T-helper 17 cell (primary cell): ENCODE measurements at places on chromosomes 7 and 10. TPM values are rescaled to one million over a fixed set of nuclear protein-coding genes. Genes with fewer than 3 reads are reported as not detected.
A peak's percentile ranks its signal among the peaks of the same experiment; 100 is the strongest.

The UPK3B gene
- 4.4 TPM for total RNA-seq

- no peaks in the 10 kb centered on the region for H3K27me3 ChIP-seq
- H3K36me3 ChIP-seq = no peaks in the 10 kb centered on the region
- no peak overlapping the region for H3K27ac ChIP-seq
These were observed 479.8 kb downstream of the PTPRN2 start for GRCh38 chr7:158107806-158108205.

- no peak overlapping the region for H3K4me3 ChIP-seq
- no peak overlapping the region for H3K27ac ChIP-seq
- no peaks in the 10 kb centered on the region for H3K4me1 ChIP-seq
- DNase-seq = no peak
- no peaks in the 10 kb centered on the region for H3K36me3 ChIP-seq
These were observed 41.7 kb downstream of the NPY start for GRCh38 chr7:24325708-24326107.

The CTNNA3 gene
- not detected for total RNA-seq

DNA sequence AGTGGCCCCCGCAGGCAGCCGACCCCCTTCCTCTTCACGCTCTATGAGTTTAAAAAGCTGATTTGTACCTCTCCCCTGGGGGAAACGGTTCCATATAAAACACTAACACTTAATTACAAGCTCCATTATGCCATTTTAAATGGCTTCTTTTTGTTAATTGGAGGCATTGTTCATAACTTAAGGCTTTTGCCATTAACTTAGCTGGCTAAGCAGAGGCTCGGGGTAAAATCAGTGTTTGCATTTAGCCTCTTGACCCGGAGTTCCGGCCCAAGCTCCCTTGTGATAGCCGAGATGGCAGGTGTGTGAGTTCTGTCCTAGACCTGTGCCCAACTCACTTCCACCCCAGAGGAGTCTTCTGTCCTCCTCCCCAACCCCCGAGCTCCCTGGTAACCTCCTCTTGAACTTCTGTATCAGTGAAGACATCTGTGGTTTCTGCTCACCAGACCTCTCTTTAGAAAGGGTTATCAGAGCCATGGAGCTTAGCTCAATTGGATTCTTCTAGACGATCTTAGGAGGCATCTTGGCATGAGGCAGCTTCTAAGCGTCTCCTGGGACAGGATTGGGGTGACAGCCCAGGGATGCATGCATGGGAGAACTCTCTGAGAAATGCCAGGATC is 34.2 kb upstream of the SH2B2 start:
- peaks cover 3% of the 10 kb centered on the region for H3K36me3 ChIP-seq
- H3K4me1 ChIP-seq = peaks cover 4% of the 10 kb centered on the region
- no peak overlapping the region for H3K27ac ChIP-seq

- H3K27me3 ChIP-seq = peaks cover 13% of the 10 kb centered on the region
- H3K36me3 ChIP-seq = no peaks in the 10 kb centered on the region
- no peak for DNase-seq
- H3K27ac ChIP-seq = no peak overlapping the region
- no peak overlapping the region for H3K4me3 ChIP-seq
These were observed 13.1 kb upstream of the FAM20C start for GRCh38 chr7:179209-179681.

- H3K27ac ChIP-seq = no peak overlapping the region
- H3K4me1 ChIP-seq = peaks cover 2% of the 10 kb centered on the region
- H3K36me3 ChIP-seq = peaks cover 5% of the 10 kb centered on the region
These were observed 43.9 kb upstream of the EEPD1 start for GRCh38 chr7:36109013-36109627.

DNA sequence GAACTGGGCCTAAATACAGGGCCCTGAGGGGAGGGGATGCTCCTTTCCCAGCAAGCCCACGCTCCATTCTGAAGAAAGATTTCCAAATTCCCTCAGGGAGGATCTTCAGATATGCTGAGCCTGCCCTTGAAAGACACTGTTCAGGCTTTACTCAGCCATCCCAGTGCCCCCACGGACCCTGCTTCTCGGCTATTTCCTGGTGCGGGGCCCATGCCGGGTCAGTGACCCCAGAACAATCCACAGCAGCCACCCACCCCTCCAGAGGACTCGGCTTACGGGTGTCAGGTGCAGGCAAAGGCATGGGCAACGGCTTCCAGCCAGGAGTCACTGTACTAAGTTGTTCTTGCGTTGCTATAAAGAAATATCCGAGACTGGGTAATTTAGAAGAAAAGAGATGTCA is 137.1 kb downstream of the OAT start:
- H3K4me3 ChIP-seq = no peak overlapping the region
- no peaks in the 10 kb centered on the region for H3K36me3 ChIP-seq
- no peak overlapping the region for H3K27ac ChIP-seq
- H3K27me3 ChIP-seq = peaks cover 26% of the 10 kb centered on the region

DNA sequence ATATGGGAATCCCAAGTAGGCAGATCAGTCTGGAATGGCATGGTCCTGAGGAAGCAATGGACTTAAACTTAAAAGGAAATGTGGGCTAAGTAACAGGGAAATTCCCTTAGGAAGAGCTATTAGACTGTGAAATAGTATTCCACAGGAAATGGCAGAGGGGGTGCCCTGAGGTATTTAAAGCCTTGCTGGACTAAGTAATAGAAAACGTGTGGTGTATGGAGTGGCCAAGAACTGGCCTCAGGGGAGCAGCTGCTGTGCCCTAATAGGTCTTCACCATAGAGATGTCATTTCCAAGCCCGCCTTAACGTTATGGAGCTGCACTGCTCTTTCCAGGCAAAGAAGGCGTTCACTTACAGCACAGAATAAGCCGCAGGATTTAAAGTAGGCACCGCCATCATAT is 365.2 kb upstream of the ZMIZ1 start:
- H3K27ac ChIP-seq = no peak overlapping the region
- no peak for DNase-seq
- H3K27me3 ChIP-seq = peaks cover 39% of the 10 kb centered on the region
- H3K36me3 ChIP-seq = no peaks in the 10 kb centered on the region
- no peaks in the 10 kb centered on the region for H3K4me1 ChIP-seq

GRCh38 chr7:151895631-151896031 is 18.7 kb upstream of the PRKAG2 start:
- DNase-seq = no peak
- no peak overlapping the region for H3K4me3 ChIP-seq
- peaks cover 3% of the 10 kb centered on the region for H3K4me1 ChIP-seq
- H3K36me3 ChIP-seq = peaks cover 4% of the 10 kb centered on the region
- H3K27me3 ChIP-seq = peaks cover 68% of the 10 kb centered on the region
- no peak overlapping the region for H3K27ac ChIP-seq

The TMEM213 gene
- total RNA-seq = not detected

DNA sequence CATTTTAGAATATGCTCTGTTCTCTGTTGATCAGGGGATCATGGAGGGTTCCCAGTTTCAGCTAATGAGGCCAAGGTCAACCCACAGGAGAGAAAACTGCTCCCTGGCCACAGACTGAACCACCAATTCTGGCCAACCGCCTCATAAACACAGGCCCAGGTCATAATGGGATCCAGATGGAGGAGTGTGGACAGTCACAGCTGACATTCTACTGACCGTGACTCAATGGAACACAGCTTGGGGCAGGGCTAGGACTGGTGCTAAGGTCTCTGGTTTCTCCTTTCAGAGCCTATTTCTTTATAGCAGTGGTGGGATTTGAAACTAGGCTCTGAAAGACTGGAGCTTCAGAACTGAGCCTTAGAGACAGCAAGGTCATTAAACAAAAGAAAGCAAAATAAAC is 68.3 kb downstream of the HIPK2 start:
- peaks cover 4% of the 10 kb centered on the region for H3K36me3 ChIP-seq
- H3K27me3 ChIP-seq = no peaks in the 10 kb centered on the region
- peak overlapping the region; percentile 48 for H3K27ac ChIP-seq
- no peak for DNase-seq
- H3K4me1 ChIP-seq = peaks cover 15% of the 10 kb centered on the region

The FZD8 gene
- 1.5 TPM for total RNA-seq

GRCh38 chr7:1919539-1920265 is 249.6 kb downstream of the ELFN1 start:
- no peak for DNase-seq
- H3K4me3 ChIP-seq = peak overlapping the region; percentile 93
- peaks cover 2% of the 10 kb centered on the region for H3K36me3 ChIP-seq
- H3K4me1 ChIP-seq = peaks cover 34% of the 10 kb centered on the region

DNA sequence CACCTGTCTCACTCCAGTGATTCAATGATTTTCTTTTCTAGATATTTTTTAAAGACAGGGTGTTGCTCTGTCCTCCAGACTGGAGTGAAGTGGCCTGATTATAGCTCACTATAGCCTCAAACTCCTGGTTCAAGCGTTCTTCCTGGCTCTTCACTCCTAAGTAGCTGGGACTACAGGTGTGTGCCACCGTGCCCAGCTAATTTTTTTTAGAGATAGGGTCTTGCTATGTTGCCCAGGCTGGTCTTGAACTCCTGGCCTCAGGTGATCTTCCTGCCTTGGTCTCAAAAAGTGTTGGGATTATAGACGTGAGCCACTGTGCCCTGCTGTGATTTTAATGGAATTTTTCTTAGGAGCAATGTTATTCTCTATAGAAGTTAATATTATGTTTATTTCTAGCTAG is 14.1 kb downstream of the NUP205 start:
- no peak for DNase-seq
- no peak overlapping the region for H3K4me3 ChIP-seq
- H3K4me1 ChIP-seq = peaks cover 14% of the 10 kb centered on the region
- H3K27me3 ChIP-seq = no peaks in the 10 kb centered on the region
- H3K27ac ChIP-seq = no peak overlapping the region

- no peaks in the 10 kb centered on the region for H3K27me3 ChIP-seq
- peaks cover 5% of the 10 kb centered on the region for H3K4me1 ChIP-seq
- no peak for DNase-seq
- H3K27ac ChIP-seq = peak overlapping the region; percentile 51
These were observed 207.7 kb downstream of the ZEB1 start for GRCh38 chr10:31526681-31527080.

The STEAP2 gene
- total RNA-seq = not detected

GRCh38 chr10:110504111-110504735 is 6.5 kb downstream of the DUSP5 start:
- peak overlapping the region; percentile 97 for H3K27ac ChIP-seq
- DNase-seq = peak; percentile 36
- peak overlapping the region; percentile 99 for H3K4me3 ChIP-seq
- peaks cover 74% of the 10 kb centered on the region for H3K4me1 ChIP-seq

The CACNA2D1 gene
- total RNA-seq = not detected

The CTAGE8 gene
- total RNA-seq = 1.6 TPM

DNA sequence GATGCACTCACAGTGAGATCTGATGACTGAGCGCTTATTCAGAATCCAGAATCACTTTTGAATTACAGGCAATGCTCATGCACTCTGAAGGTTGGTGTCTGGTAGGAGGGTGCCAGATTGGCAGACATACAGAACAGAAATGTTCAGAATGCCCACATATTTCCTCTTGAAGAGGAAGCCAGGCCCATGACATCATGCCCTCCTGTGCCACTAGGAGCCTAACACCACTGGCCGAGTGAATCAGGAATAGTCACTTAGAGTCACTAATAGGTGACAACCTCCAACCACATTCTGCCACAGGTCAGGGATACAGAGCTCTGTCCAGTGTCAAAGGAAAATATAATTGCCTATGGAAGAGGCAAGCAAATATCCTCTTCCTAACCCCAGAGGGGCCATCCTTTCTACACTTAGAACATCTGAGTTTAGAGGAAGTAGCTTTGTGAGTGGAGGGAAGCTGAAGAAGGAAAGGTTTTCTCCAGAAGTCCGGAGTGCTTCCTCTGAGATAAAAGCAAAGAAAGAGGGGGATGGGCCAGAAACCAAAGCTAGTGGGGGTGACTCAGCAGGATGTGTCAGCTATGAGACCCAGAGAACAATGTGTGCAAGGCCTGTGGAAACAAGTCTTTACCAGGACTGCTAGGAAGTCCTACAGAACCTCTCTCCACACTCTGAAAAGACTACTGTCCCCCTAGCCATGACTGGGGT is 838.8 kb downstream of the GRID1 start:
- no peak overlapping the region for H3K4me3 ChIP-seq
- H3K27me3 ChIP-seq = peaks cover 24% of the 10 kb centered on the region
- H3K36me3 ChIP-seq = no peaks in the 10 kb centered on the region

- no peaks in the 10 kb centered on the region for H3K27me3 ChIP-seq
- DNase-seq = no peak
- H3K36me3 ChIP-seq = no peaks in the 10 kb centered on the region
- H3K4me3 ChIP-seq = no peak overlapping the region
- peaks cover 7% of the 10 kb centered on the region for H3K4me1 ChIP-seq
These were observed 76.0 kb upstream of the C1QL3 start for GRCh38 chr10:16597656-16598055.

DNA sequence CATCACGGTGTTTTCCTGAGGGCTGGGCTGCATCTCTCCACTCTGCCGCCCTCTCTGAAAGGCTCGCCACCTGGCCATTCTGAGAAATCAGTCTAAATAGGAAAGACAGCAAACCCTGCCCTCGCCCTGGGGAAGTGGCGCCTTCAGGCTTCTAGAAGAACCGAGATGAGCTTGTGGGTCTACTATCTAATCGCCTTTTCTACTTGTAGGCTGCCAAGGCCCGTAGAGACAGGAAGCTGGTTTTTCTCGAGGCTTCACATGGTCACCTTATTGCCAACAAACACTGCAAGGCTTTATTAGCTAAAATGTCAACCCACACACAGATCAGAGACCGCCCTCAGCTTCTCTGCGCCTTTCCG is 21.4 kb downstream of the LAT2 start:
- peaks cover 4% of the 10 kb centered on the region for H3K4me1 ChIP-seq
- no peaks in the 10 kb centered on the region for H3K27me3 ChIP-seq
- DNase-seq = no peak
- H3K4me3 ChIP-seq = no peak overlapping the region
- H3K36me3 ChIP-seq = peaks cover 3% of the 10 kb centered on the region

DNA sequence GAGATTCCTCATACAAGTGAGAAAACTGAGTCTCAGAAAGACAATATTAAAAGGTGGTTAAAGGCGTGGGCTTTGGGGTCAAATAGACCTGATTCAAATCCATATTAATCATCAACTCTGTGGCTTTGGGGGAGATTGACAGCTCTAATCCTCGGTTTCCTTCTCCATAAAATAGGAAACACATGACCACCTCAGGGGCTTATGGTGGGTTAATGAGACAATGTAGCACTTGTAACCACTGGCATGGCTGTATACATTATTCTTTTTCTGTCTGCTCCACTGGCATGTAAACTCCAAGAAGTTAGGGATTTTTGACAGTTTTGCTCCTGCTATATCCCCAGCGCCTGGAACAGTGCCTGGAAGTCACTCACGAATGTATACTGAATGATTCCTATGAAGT is 120.8 kb upstream of the GAD2 start:
- H3K4me1 ChIP-seq = no peaks in the 10 kb centered on the region
- H3K27ac ChIP-seq = no peak overlapping the region
- H3K27me3 ChIP-seq = peaks cover 6% of the 10 kb centered on the region
- no peak overlapping the region for H3K4me3 ChIP-seq
- DNase-seq = no peak

- H3K27ac ChIP-seq = no peak overlapping the region
- H3K36me3 ChIP-seq = peaks cover 2% of the 10 kb centered on the region
- no peak for DNase-seq
- peaks cover 33% of the 10 kb centered on the region for H3K27me3 ChIP-seq
- H3K4me1 ChIP-seq = peaks cover 2% of the 10 kb centered on the region
These were observed 5.2 kb upstream of the MUC3A start for GRCh38 chr7:100944138-100944537.

The CXCL12 gene
- total RNA-seq = 0.13 TPM

GRCh38 chr7:92412745-92413144 is 34.5 kb upstream of the GATAD1 start:
- H3K4me1 ChIP-seq = peaks cover 2% of the 10 kb centered on the region
- H3K27ac ChIP-seq = no peak overlapping the region
- H3K4me3 ChIP-seq = no peak overlapping the region
